NCI-H1436 (cell line): ENCODE measurements at places on chromosomes 2 and 18.

- DNase-seq = no peak
Observed at GRCh38 chr2:42906111-42906556, 113.8 kb upstream of the HAAO start.

GRCh38 chr18:23071285-23071684 lies 64.0 kb upstream of the CABLES1 start:
- no peak for DNase-seq

DNA sequence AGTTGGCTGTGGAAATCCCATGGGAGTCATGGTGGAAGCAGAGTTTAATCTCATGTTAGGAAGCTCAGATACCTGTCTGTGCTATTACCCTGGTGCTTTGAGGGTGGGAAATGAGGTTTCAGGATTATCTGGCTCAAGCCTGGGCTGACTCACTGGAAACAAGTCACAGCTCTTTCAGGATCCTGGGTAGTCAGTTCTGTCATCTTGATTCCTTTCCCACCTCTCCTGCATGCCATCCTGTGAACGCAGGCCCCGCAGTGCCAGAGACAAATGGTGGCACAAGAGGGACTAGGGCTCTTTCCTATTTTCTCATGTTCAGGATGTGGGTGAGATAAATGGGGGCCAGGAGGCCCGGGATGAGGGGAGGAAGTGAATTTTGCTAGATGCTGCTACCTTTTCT lies 3.7 kb upstream of the FAM136A start:
- no peak for DNase-seq

- DNase-seq = no peak
Observed at GRCh38 chr2:26382564-26382963, 19.2 kb upstream of the DRC1 start.

DNA sequence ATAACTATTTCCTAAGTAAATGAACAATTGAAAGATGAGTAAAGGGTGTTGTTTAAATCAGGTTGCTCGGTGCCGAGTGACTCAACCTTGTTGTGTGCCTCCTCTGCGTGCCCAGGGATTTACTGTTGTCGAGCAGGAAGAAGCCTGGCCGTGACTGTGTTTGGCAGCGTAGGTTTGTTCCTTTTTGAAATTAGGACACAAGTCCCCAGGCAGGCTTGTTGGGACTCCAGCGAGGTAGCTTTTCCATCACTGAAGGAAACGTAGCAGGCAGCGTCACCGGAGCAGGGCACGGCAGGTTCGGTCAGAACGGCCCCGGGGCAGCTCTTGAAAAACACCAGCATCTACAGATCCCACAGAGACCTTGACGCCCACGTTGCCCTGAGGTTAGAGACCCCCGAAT lies 48.6 kb downstream of the TMEM18 start:
- DNase-seq = no peak

GRCh38 chr2:19574778-19575260 lies 216.4 kb upstream of the OSR1 start:
- no peak for DNase-seq

DNA sequence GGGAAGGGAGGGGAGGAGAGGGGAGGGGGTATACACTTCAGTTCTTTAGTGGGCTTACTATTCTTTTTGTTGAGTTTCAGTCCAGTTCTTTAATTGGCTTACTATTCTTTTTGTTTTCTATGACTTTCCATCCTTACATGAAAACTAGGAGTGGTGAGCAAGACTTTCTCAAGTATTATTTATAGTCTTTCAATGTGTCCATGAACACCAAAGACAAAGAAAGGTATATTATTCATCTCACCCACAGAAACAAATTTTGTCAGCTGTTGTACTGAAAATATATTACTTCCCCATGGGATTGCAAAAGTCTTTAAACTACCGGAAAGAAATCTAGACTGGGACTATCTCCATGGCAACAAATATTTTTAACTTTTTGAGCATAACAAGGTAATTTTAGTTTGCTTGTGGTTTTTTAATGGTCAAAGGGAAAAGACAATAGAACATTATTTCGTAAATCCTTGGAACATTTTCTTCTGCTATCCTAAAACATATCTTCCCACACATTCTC lies 17.6 kb downstream of the ADAM17 start:
- no peak for DNase-seq

DNA sequence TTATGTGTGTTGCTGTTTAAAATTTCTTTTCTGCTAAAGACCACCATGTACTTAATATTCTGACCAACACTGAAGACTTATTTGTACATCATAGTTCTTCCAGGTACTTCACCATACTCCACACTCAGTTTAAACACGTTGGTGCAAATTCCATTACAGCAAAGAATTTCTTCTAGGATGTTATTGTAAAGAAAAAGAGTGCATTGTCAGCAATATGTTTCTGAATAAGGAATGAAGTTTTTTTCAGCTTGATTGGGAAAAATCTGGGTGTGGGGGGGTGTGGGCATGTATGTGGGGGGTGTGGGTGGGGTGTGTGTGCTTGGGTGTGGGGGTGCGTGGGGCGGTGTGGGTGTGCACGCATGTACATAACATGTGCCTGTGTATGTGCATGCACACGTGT lies 164.1 kb downstream of the PTGR3 start:
- DNase-seq = no peak
